Progenitor cell of endocrine pancreas (in vitro differentiated cells): ENCODE measurements at places on chromosomes 2 and 18. TPM values are rescaled to one million over a fixed set of nuclear protein-coding genes. Genes with fewer than 3 reads are reported as not detected.
A peak's percentile ranks its signal among the peaks of the same experiment; 100 is the strongest.

GRCh38 chr18:67508146-67508545 is 8.4 kb downstream of the DSEL start:
- H3K4me3 ChIP-seq: no peak overlapping the region
- peaks cover 2% of the 10 kb centered on the region for H3K4me1 ChIP-seq

DNA sequence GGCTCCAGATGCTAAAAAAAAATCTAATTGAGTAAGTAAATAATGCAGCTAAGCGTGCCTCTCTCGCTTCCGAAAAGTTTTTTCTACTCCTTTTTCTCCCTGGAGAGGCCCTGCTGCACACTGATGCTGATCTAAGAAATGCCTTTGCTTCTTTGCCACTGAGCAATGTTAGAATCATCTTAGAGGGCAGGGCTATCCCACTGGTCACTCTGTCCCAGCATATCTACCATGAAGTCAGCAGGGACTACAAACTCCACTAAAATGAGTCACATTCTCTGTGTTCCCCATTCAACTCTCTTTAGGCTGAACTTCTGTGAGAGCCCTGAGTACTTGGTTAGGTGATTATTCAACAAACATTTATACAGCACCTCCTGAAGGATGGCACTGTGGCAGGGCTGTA is 127.6 kb upstream of the LYPD1 start:
- no peak overlapping the region for H3K27ac ChIP-seq
- no peak for DNase-seq
- peaks cover 5% of the 10 kb centered on the region for H3K27me3 ChIP-seq
- H3K36me3 ChIP-seq: no peaks in the 10 kb centered on the region

- H3K4me1 ChIP-seq: peaks cover 20% of the 10 kb centered on the region
- no peaks in the 10 kb centered on the region for H3K27me3 ChIP-seq
- peaks cover 14% of the 10 kb centered on the region for H3K36me3 ChIP-seq
- H3K4me3 ChIP-seq: no peak overlapping the region
These were observed 44.9 kb downstream of the MREG start for GRCh38 chr2:215968499-215968898.

- no peak overlapping the region for H3K27ac ChIP-seq
- H3K27me3 ChIP-seq: no peaks in the 10 kb centered on the region
- DNase-seq: no peak
- H3K4me3 ChIP-seq: no peak overlapping the region
These were observed 102.2 kb upstream of the TAF1B start for GRCh38 chr2:9741110-9741509.

DNA sequence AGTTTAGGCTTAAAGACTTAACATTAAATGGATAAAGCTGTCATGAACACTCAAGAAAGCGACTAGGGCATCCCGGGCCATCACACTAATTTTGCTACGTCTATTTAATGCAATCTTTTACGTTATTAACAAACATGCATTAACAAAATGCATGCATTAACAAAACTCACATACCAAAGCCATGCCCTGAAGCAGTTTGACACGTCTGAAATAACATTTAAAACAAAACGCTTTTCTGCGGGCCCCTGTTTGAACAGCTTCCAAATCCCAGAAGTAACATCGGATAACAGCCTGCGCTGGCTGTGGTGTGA is 458 bp downstream of the B4GALT6 start:
- no peak for DNase-seq
- peak overlapping the region; percentile 97 for H3K27ac ChIP-seq
- peak overlapping the region; percentile 98 for H3K4me3 ChIP-seq
- peaks cover 46% of the 10 kb centered on the region for H3K4me1 ChIP-seq
- no peaks in the 10 kb centered on the region for H3K36me3 ChIP-seq
- no peaks in the 10 kb centered on the region for H3K27me3 ChIP-seq

GRCh38 chr2:186060744-186061440 is 322.3 kb downstream of the FSIP2 start:
- no peaks in the 10 kb centered on the region for H3K4me1 ChIP-seq
- no peak for DNase-seq
- H3K36me3 ChIP-seq: no peaks in the 10 kb centered on the region
- H3K27ac ChIP-seq: no peak overlapping the region

DNA sequence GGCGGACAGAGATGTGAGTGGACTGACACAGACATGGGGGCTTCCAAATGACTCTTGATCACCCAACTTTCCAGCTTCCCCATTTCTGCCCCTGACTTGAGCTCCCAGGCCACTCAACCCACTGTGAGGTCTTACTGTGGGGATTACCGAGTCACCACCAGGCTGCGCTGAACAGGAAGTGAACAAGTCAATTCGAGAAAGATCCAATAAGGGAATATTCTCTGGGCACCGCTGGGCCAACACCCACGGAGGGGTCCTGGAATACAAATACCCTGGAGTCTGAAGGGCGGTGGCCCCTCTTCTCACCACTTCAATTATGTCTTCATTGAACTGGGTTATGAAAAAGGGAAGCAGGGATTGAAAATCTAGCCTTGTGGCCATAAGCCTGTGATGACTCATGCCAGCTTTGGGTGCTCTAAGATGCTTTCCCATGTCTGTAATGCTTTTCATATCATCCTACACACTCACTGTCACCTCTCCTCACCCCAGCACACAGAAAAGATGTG is 37.7 kb downstream of the BCL11A start:
- H3K27ac ChIP-seq: no peak overlapping the region
- H3K4me1 ChIP-seq: peaks cover 13% of the 10 kb centered on the region
- peaks cover 7% of the 10 kb centered on the region for H3K27me3 ChIP-seq
- no peak overlapping the region for H3K4me3 ChIP-seq
- DNase-seq: no peak

DNA sequence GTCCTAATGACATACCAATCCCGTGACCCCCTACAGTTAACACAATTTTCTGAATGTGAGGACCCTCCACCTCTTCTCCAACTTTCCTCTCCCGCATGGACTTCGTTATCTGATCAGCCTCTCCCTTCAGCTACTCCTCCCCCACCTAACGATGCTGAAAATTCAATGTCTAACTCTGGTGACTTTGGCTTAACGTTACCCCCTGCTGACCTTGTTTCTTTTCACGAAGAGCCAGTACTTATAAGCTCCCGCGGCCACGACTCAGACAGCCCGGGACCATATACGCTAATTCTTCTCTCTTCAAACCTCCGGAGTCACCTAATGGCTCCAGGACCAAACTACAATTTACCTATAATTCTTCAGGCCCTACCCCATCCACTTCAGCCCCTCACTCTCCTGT is 29.2 kb downstream of the VPS54 start:
- no peaks in the 10 kb centered on the region for H3K27me3 ChIP-seq
- H3K4me3 ChIP-seq: no peak overlapping the region
- H3K36me3 ChIP-seq: peaks cover 47% of the 10 kb centered on the region
- DNase-seq: no peak

DNA sequence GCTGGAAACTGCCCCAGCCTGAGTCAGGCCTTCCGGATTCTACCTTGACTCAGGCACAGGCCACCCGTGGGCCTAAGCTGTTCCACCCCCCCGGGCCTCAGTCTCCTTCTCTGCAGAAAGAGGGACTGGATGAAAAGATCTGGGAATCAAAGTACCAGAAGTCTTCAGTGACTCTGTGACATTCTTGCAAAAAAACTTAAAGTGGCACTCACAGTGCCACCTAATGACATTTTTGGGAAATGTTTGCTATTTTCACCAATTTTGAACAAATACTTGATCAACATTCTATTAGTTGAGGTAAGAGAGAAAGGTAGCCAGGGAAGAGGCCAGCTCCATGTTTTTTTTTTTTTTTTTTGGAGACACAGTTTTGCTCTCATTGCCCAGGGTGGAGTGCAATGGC is 48.3 kb upstream of the ACAA2 start:
- no peak overlapping the region for H3K27ac ChIP-seq
- peaks cover 6% of the 10 kb centered on the region for H3K36me3 ChIP-seq
- DNase-seq: no peak
- peaks cover 17% of the 10 kb centered on the region for H3K4me1 ChIP-seq
- H3K4me3 ChIP-seq: no peak overlapping the region

DNA sequence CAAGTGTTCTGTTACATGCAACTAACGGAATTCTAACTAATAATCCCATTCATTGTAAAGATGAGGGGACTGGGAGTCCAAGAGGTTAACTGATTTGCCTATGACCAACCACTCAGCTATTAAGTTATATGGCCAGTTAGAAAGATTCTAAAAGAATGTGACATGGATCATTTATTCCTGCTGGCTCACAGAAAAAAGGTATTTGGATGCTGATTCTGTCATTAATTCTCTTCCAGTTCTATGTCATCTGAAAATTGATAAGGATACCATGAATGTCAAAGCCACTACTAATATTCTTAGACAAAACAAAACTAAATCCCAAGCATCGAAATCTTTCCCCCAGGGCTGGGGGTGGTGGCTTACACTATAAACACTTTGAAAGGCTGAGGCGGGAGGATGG is 41.2 kb upstream of the GORASP2 start:
- H3K27ac ChIP-seq: no peak overlapping the region
- no peak for DNase-seq
- no peaks in the 10 kb centered on the region for H3K4me1 ChIP-seq
- H3K36me3 ChIP-seq: no peaks in the 10 kb centered on the region

DNA sequence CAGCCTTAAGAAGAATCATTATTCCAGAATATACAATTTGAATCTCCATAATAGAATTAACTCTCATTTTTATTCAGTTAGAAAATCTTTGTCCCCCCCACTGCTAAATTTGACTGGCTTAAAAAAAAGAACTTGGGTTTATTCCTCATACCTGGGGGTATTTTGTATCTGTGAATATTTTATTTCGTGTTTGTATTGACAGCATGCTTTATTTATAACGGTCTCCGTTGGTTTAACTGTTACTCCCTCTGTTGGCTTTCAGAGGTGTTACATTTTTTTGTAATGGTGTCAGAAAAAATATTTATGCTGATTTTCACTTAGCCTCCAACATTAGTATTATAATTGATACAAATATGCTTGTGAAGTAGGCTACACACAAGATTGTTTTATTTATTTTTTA is 109.1 kb downstream of the HAUS1 start:
- peaks cover 6% of the 10 kb centered on the region for H3K36me3 ChIP-seq
- H3K27ac ChIP-seq: no peak overlapping the region
- H3K27me3 ChIP-seq: no peaks in the 10 kb centered on the region
- no peaks in the 10 kb centered on the region for H3K4me1 ChIP-seq

GRCh38 chr18:48680339-48681250 is 141.8 kb downstream of the CTIF start:
- H3K4me1 ChIP-seq: no peaks in the 10 kb centered on the region
- no peak for DNase-seq
- no peaks in the 10 kb centered on the region for H3K36me3 ChIP-seq
- H3K4me3 ChIP-seq: no peak overlapping the region
- no peaks in the 10 kb centered on the region for H3K27me3 ChIP-seq
- no peak overlapping the region for H3K27ac ChIP-seq

DNA sequence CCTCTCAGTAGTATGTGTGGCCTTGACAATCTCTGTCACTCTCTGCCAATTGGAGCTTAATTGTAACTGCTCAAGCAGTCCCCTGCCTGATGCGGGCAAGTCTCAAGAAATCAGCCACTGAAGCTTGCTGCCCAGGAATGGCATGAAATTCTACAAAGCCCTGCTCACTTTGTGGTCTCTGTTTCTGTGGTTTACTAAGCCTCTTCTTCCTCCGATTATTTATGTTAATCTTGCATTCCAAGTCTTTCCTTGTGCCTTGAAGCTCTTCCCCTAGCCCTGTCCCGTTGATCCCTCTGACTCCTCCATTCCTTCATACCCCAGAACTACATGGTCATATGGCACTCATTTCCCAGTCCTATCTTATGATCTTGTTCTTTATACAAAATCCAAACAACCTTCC is 489.3 kb upstream of the CHST9 start:
- H3K4me1 ChIP-seq: peaks cover 1% of the 10 kb centered on the region
- H3K36me3 ChIP-seq: peaks cover 2% of the 10 kb centered on the region
- H3K27me3 ChIP-seq: peaks cover 4% of the 10 kb centered on the region
- no peak overlapping the region for H3K27ac ChIP-seq
- no peak overlapping the region for H3K4me3 ChIP-seq
- no peak for DNase-seq

- H3K27ac ChIP-seq: peak overlapping the region; percentile 94
- no peaks in the 10 kb centered on the region for H3K36me3 ChIP-seq
- H3K27me3 ChIP-seq: no peaks in the 10 kb centered on the region
These were observed 265.7 kb downstream of the CCDC85A start for GRCh38 chr2:56449449-56449860.

DNA sequence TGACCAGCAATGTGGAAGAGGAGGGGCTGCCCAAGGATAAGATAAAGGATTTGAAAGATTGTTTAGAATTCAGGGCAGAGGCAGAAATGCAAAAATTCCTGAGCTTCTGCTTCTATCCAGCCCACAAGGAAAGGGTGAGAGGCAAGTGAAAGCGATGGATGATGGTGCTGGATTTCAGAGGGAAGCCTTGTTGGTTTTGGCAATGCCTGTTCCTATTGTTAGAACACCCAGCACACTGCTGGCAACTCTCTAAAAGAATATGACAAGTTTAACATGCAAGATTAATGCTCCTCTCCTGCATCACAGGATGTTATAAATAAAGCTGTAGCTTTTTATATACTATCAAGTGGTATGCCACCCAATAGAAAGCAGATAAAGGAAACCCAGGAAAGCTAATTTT is 92.6 kb downstream of the ZNF385B start:
- no peak overlapping the region for H3K27ac ChIP-seq
- no peaks in the 10 kb centered on the region for H3K4me1 ChIP-seq
- no peak overlapping the region for H3K4me3 ChIP-seq
- no peak for DNase-seq
- no peaks in the 10 kb centered on the region for H3K36me3 ChIP-seq
- no peaks in the 10 kb centered on the region for H3K27me3 ChIP-seq

DNA sequence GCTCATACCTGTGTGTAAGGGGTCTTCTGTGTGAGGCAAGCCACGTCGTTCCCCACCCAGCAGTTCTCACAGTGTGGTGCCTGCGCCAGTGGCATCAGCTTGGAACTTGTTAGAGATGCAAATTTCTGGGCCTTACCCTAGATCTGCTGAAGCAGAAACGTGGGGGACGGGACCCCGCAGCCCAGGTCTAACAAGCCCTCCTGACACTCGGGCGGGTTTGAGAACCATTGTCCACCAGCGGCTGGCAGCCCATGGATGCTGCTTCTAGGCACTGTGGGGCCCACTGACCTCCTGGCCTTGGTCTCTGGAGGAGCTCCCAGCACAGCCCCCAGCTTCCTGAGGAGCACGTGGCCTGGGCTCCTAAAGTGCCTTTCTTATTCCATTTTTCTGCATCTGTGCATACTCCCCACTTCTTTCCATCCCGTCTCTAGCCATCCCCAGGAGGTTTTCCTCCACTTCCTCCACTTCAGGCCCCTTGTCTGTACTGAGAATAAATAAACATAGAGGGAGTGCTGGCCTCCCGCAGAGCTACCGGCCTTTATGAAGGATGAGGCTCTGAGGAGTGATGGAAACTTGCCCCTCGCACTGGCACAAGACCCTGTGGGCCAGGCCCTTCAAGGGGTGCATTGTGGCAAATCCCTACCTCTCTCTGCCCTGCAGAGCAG is 94.3 kb downstream of the GALR1 start:
- no peak for DNase-seq
- no peak overlapping the region for H3K4me3 ChIP-seq
- H3K36me3 ChIP-seq: no peaks in the 10 kb centered on the region
- no peak overlapping the region for H3K27ac ChIP-seq
- H3K27me3 ChIP-seq: no peaks in the 10 kb centered on the region

The VAMP8 gene
- total RNA-seq: 71.3 and 76.0 TPM in 2 replicates

The GAL3ST2 gene
- total RNA-seq: 0.51 and 0.84 TPM in 2 replicates

The MATN3 gene
- 2.5 and 3.1 TPM in 2 replicates for total RNA-seq

The HAAO gene
- total RNA-seq: 14.5 and 16.7 TPM in 2 replicates

The C18orf54 gene
- total RNA-seq: 12.2 and 12.6 TPM in 2 replicates

The CMPK2 gene
- total RNA-seq: 3.4 and 3.6 TPM in 2 replicates

The DOK6 gene
- total RNA-seq: 7.0 and 7.2 TPM in 2 replicates

The ABCG8 gene
- not detected in 2 replicates for total RNA-seq
